ENCODE measurements at places on chromosomes 7 and 10.

GRCh38 chr7:149028346-149029109 is at the start of gene PDIA4:
Gene PDIA4 (minus strand): TSS chr7:149028505. CDS start chr7:149028408, 97 bp downstream.
- DNase-seq: peak; percentile 99

GRCh38 chr10:389261-389790 is 254.1 kb downstream of the ZMYND11 start:
- no peak for DNase-seq

- DNase-seq: no peak
Observed at GRCh38 chr10:66350622-66351399, 575.0 kb upstream of the LRRTM3 start.

DNA sequence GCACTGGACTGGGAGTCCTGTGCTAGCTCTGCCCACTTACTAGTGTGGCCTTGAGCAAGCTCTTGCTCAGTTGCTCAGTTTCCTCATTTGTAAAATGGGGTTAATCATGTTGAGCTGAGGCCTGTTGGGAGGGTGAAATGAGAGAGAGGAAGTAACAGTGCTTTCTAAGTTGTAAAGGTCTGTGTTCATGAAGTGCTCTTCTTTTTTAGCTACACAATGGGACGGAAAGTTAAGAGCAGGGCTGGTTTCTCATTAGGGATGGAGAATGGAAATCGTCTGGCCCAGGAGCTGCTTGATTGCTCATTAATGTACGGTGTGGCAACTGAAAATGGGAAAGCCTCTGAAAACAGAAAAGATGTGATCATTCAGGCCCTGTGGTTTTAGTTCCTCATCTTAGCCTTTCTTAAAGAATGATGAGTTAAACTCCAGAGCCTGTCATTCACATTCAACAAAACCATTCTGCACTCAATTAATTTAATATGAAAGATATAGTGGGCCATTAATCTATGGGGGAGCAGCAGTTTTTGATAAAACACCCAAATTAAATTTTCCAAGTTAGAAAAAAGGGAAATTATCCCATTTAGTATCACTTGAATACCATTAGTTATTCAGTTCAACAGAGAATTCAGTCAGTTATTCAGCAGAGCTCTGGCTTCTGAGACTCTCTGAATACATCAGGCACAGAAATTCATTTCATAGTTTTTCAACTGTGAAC is 60.5 kb downstream of the SH2D4B start:
- no peak for DNase-seq

- no peak for DNase-seq
Observed at GRCh38 chr10:72303424-72304128, 29.9 kb downstream of the DDIT4 start.

- DNase-seq: no peak
Observed at GRCh38 chr7:130228840-130229502, 21.3 kb downstream of the SSMEM1 start.

- no peak for DNase-seq
Observed at GRCh38 chr7:68697796-68698280, 900.4 kb upstream of the AUTS2 start.

DNA sequence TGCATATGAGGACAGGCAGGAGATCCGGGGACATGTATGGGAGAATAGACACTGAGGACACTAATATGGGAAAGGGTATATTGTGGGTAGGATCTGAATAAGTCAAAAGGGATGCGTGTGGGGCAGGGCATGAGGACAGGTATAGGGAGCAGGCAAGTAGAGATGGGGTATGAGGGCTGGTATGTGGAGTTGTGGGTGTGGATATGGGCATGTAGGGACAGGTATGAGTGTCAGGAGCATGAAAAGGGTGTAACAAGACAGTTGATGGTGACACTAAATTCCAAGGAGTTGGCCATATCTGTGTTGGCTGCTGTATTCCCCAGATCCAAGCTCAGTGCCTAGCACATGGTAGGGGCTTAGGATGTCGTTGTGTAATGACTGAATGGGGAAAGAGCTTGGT is 84.4 kb upstream of the PAX2 start:
- DNase-seq: no peak

- DNase-seq: no peak
Observed at GRCh38 chr7:22633286-22633953, 93.6 kb upstream of the IL6 start.

All from CD4-positive, alpha-beta T cell treated with Interleukin-4 for 4 hours (primary cell).